ENCODE measurements at places on chromosomes 11 and 22. TPM values are rescaled to one million over a fixed set of nuclear protein-coding genes. Genes with fewer than 3 reads are reported as not detected.

FREY1 gene
- total RNA-seq, result not detected

DNA sequence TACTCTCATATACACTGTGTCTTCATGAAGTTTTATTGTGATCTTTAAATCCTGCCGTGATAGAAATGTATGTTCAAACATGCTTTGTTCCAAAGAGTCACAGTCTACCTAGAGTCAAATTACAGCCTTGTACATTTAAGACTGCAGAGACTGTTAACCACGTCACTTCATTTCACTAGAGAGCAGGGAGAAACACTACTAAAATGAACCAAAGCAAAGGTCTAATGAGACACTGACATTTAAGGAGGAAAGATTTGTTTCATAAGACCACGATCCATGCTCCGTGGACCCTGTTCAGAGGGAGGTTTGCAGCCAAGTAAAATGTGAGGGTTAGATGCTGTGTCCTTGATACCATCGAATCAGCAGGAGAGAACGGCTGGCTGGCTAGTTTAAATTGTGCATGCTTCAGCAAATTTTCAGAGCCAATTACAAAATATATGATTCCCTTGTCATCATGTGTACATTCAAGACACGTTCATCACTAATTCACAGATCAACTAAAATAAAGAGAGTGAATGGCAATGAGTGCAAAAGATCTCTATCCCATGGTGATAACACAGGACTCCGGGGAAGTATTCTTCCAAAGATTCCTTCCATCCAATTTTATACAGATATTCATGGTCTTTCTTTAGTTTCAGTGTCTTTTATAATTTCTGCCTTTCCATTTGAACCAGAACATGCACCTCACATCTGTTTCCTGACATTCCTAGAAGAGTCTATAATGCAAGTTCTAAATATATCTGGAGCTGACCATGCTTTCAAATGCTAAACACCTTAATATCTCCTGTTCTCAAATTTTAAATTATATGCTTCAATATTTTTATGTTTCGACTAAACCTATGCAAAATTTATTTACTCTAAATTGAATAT is 960.9 kb upstream of the FAT3 start:
- H3K27ac ChIP-seq, result no peak overlapping the region
- H3K36me3 ChIP-seq, result no peaks in the 10 kb centered on the region
- H3K4me1 ChIP-seq, result no peaks in the 10 kb centered on the region
- no peak overlapping the region for H3K4me3 ChIP-seq
- no peaks in the 10 kb centered on the region for H3K27me3 ChIP-seq

DNA sequence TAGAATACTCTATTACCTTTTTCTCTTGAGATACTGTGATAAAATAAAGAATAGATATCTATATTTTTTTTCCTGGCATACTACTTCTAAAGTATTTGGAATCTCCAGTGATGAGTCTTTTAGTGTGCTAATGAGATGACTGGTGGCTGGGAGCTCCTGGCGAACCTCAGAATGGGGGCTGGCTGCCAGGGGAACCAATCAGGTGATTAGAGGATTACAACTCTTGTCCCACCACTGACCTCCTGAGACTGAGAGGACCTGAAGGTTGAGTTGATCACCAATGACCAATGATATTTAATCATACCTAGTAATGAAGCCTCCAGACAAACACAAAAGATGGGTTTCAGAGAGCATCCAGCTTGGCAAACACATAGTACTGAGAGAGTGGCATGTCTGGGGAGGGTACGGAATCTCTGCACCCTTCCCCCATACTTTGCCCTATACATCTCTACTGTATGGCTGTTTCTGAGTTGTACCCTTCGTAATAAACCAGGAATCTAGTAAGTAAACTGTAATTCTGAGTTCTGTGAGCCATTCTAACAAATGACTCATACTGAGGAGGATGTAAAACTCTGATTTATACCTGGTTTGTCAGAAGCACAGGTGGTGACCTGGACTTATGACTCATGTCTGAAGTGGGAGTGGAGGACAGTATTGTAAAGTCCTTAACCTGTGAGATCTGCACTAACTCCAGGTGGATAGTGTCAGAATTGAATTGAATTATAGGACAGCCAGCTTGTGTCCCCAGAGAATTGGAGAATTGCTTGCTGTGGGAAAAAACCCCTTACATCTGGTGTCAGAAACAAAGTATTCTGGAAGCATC is 325.3 kb upstream of the LRRC4C start:
- H3K27ac ChIP-seq, result peak overlapping the region; percentile 83
- no peak overlapping the region for H3K4me3 ChIP-seq
- H3K27me3 ChIP-seq, result no peaks in the 10 kb centered on the region
- peak; percentile 43 for DNase-seq
- H3K4me1 ChIP-seq, result no peaks in the 10 kb centered on the region

DNA sequence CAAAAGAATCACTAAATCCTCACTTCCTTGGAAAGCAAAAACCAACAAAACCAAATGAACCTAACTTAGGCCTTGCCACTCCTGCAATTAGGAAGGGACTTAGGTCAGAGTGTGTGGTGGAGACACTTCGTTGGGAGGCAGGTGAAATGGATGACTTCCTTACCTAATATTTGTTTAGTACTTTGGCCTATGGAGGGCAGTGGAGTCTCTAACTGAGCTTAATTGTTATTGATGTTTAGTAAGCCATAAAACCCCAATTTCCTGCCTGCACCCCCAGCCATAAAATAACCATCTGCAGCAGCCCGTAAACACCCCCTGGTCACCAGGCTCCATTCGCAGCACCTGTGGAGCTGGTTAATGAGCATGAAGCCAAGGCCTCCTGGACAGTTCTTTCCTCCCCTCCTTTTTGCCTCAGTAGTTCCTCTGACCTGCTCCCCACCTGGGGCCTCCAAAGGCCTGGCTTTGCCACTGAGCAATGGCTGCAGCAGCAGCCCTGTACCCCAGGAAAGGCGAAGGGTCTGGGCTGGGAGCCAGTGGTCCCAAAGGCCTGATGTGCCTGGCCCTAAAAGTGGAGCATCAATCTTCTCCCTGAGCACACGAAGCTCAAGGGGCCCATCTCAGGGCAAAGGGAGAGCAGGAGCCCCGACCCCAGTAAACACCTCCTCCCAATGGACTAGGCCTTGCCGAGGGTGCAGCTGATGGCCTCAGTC is 15.6 kb upstream of the SYT13 start:
- H3K4me1 ChIP-seq, result no peaks in the 10 kb centered on the region
- H3K27ac ChIP-seq, result no peak overlapping the region
- H3K36me3 ChIP-seq, result no peaks in the 10 kb centered on the region

KDM4E gene
- not detected for total RNA-seq

All from Peyer's patch (tissue), 4 donors.